ENCODE measurements at places on chromosomes 6 and 20. TPM values are rescaled to one million over a fixed set of nuclear protein-coding genes. Genes with fewer than 3 reads are reported as not detected.

BACH2 gene
- 17.5 TPM for total RNA-seq

OXT gene
- total RNA-seq, result not detected

BMP6 gene
- total RNA-seq, result 2.8 TPM

RIMS1 gene
- 1.8 TPM for total RNA-seq

SLCO4A1 gene
- total RNA-seq, result 0.43 TPM

OR10C1 gene
- not detected for total RNA-seq

FILIP1 gene
- total RNA-seq, result 2.0 TPM

MUC21 gene
- total RNA-seq, result not detected

EYS gene
- 0.07 TPM for total RNA-seq

LHFPL5 gene
- total RNA-seq, result not detected

SCUBE3 gene
- total RNA-seq, result 8.5 TPM

TP53TG5 gene
- total RNA-seq, result not detected

SAPCD1 gene
- total RNA-seq, result 1.2 TPM

ZFAND3 gene
- total RNA-seq, result 131 TPM

CHRNA4 gene
- total RNA-seq, result 0.82 TPM

OPN5 gene
- total RNA-seq, result not detected

CST4 gene
- not detected for total RNA-seq

KCNS1 gene
- 2.3 TPM for total RNA-seq

PRR18 gene
- total RNA-seq, result not detected

PRDM13 gene
- total RNA-seq, result not detected

TGM6 gene
- not detected for total RNA-seq

KPNA5 gene
- 14.4 TPM for total RNA-seq

DAAM2 gene
- total RNA-seq, result 50.3 TPM

SIRPB2 gene
- not detected for total RNA-seq

SLC17A2 gene
- total RNA-seq, result not detected

GPR6 gene
- not detected for total RNA-seq

HAO1 gene
- total RNA-seq, result 0.20 TPM

PLA2G7 gene
- total RNA-seq, result 0.48 TPM

ANKRD66 gene
- not detected for total RNA-seq

KCNK5 gene
- 0.14 TPM for total RNA-seq

SNAP91 gene
- 0.24 TPM for total RNA-seq

ARFRP1 gene
- 32.5 TPM for total RNA-seq

DEFB124 gene
- total RNA-seq, result not detected

PKHD1 gene
- 0.17 TPM for total RNA-seq

GJA10 gene
- total RNA-seq, result not detected

OR2H2 gene
- not detected for total RNA-seq

EEF1A2 gene
- 37.6 TPM for total RNA-seq

KIAA1755 gene
- 1.1 TPM for total RNA-seq

LTA gene
- total RNA-seq, result not detected

CCR6 gene
- total RNA-seq, result not detected

SNRNP48 gene
- total RNA-seq, result 10.2 TPM

GGT7 gene
- 17.3 TPM for total RNA-seq

CDC40 gene
- 15.7 TPM for total RNA-seq

PPP1R3D gene
- total RNA-seq, result 5.2 TPM

OOEP gene
- not detected for total RNA-seq

PACRG gene
- total RNA-seq, result 0.72 TPM

SOX18 gene
- total RNA-seq, result 0.60 TPM

C20orf204 gene
- 0.99 TPM for total RNA-seq

APOBEC2 gene
- not detected for total RNA-seq

VSX1 gene
- total RNA-seq, result not detected

LRP11 gene
- total RNA-seq, result 24.2 TPM

SRMS gene
- not detected for total RNA-seq
